ENCODE measurements at places on chromosomes 5 and 9.

DNA sequence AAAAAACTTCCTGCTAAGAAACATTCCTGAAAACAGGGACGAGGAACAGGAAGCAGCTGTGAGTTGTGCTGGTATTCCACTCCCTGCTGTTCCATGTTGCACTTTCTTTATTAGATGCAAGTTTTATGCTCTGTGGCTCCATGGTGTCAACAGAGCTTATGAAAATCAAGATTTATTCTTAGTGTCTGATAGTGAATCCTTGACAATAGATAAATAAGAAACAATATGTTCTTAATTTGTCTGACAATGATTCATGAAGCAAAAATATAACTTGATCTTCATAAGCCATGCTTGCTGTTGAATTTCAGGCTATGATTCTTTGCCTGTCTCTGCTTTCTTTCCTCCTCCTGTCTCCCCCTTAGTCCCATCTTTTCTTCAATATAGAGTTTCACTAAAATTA is 119.6 kb downstream of the DROSHA start:
- DNase-seq = no peak

GRCh38 chr5:103059525-103059924 is 60.4 kb downstream of the GIN1 start:
- DNase-seq = no peak

- no peak for DNase-seq
These were observed 430.3 kb downstream of the ARHGEF28 start for GRCh38 chr5:74056107-74056788.

- DNase-seq = no peak
These were observed 206.1 kb downstream of the RGS3 start for GRCh38 chr9:113669522-113670115.

DNA sequence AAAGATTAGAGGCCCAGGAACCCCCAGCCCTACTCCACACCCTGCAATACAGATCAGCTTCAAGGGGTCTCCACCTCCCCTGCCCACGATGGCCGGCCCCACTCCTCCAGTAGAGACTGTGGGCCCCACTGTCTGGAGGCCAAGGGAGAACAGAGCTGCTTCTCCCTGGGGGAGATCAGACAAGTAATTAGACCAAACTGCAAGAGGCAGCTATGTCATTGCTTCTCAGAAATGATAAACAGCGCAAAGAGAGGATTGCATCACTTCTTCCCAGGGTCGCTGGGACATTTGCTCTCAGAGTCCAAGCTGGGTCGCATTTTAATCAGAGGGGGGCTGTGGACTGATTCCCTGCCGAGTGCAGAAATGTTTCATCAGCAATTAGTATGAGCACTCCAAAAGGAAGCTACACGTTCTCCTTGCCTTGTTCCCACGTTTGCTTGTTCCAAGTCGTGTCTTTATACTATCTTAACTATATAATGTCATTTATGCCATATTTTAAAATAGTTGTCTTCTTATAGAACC is 59.9 kb downstream of the ROPN1L start:
- DNase-seq = no peak

DNA sequence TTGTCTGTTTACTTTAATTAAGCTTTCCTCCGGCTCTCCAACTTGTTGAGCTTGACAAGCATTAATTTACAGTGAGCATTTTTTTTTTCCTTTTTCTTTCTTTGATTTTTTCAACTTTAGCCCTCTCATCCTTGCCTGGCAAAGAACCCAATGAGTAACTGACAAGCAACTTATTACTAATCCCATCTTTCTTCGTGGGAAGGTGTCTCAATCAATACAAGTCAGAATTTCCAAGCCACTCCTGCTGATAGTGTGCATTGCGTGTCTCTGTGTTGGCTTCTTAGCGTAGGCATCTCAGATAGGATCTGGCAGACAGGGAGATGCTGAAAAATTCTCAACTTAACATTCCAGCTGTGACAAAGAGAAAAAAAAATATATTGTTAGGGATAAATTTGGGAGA is 527.7 kb upstream of the WWC1 start:
- no peak for DNase-seq

DNA sequence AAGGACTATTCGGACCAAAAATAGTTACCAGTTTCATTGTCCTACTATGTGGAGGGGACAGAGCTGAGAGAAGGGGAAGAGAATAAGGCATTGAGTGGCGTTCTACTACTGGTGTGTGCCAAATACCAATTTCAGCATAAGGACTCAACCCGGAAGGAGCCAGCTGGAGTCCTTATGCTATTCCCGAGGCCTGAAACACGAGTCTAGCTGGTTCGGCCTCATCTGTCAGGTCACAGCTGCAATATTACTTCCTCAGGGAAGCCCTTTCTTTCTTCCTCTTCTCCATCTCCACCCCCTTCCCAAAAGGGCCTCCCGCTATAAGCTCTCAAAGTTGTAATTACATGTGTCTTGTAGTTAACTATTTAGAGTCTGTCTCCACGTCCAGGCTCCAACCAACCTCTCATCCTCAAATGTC is 20.5 kb upstream of the FER start:
- no peak for DNase-seq

- no peak for DNase-seq
These were observed 2.2 kb upstream of the S1PR3 start for GRCh38 chr9:88988796-88989641.

GRCh38 chr9:14213504-14213903 is 100.4 kb downstream of the NFIB start:
- DNase-seq = no peak

DNA sequence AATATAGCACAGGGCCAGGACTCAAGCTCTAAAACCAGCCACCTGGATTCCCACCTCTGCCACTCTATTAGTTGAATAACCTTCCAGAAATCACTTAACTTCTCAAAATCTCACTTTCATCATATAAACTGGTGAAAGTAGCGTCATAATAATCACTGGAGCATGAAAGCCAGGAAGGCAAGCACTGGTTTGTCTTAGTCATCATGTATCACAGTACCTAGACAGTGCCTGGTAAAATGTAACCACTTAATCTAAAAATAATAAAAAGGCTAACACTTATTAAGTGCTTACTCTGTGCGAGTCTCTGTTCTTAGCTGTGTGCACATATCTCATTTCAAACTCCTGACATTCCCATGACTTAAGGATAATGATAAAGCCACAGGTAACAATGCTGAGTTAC is 109.4 kb downstream of the ASTN2 start:
- no peak for DNase-seq

DNA sequence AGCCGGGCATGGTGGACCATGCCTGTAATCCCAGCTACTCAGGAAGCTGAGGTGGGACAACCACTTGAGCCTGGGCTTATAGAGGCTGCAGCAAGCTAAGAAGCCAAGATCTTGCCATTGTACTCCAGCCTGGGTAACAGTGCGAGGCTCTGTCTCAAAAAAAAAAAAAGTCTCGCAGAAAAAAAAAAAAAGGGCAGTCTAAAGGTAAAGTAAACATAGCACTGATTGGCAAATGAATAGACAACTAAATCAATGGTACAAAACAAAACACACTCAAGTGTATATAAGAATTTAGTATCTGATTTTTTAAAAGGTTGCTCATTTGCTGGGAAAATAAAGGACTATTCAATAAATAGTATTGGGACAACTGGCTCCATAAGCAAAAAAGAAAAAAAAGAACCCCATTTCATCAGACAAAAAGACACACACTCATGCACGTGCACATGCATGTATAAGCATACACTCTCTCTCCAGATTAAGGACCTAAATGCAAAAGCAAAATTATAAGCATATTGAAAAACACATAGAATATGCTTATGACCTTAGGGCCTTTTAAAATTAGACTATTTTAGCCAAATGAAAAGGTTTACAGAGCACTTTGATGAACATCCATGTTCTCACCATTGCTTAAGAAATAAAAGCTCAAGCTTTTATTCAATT is 5.7 kb downstream of the IL6ST start:
- DNase-seq = no peak
